ENCODE measurements at places on chromosomes 2 and 18.

DNA sequence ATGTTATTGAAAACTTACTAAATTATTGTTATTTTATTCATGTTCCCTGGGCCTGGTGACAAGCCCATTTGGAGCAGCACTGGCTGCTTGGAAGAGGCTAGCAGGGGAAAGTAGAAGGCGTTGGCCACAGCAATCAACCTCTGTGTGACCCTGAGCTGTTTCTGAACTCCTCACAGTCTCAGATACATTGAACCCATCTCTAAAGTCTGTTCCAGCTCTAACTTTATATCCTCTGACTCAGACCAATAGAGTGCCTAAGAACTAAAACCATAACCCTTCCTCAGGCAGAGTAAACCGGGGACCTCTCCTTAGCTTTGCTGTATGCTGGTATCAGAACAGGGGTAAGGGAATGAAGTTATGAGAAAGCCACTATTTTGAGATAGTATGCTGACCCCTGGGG lies 96.4 kb upstream of the NOL4 start:
- no peak for DNase-seq

DNA sequence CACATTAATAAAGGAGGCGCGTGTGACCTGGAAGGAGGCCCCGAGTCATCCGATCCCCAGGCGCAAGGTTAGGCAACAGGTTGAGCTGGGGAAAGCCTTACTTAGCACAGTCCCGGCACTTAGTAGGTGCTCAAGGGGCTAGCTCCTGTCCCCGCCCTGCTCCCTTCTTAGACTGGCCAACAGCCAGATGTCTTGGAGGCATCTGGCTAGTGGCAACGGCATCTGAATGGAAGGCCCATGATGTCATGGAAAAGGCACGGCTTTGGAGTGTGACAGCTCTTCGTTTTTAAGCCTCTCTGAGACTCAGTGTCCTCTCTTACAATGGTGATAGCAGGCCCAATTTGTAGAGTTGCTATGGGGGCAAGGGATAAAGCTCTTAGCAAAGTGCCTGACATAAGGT lies 258.3 kb downstream of the CYRIA start:
- no peak for DNase-seq

- no peak for DNase-seq
Observed at GRCh38 chr2:205747829-205748386, 65.6 kb downstream of the NRP2 start.

GRCh38 chr2:152349416-152349815 lies 14.4 kb downstream of the FMNL2 start:
- no peak for DNase-seq

DNA sequence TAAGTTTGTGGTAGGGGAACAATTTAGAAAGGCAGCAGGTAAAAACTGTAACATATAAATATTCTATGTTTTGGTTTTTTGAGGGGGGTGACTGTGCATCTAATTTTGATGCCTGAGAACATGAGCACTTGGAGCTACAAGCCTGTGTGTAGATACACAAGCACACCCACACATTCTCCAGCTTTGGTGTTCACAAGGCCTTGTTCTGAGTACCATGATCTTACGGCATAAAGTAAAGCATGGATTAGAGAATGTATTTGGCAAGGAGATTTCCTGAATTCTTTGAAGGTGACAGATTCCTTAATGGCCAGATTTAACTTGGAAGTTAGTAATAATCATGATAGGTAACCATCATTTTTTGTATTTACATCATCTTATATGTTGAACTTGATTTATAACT lies 42.7 kb downstream of the MAP3K20 start:
- no peak for DNase-seq

GRCh38 chr2:221310730-221311129 lies 261.4 kb downstream of the EPHA4 start:
- no peak for DNase-seq

- no peak for DNase-seq
Observed at GRCh38 chr2:240664622-240665021, 18.1 kb downstream of the AQP12B start.

- DNase-seq, result no peak
Observed at GRCh38 chr2:138703242-138703641, 76.9 kb downstream of the NXPH2 start.

DNA sequence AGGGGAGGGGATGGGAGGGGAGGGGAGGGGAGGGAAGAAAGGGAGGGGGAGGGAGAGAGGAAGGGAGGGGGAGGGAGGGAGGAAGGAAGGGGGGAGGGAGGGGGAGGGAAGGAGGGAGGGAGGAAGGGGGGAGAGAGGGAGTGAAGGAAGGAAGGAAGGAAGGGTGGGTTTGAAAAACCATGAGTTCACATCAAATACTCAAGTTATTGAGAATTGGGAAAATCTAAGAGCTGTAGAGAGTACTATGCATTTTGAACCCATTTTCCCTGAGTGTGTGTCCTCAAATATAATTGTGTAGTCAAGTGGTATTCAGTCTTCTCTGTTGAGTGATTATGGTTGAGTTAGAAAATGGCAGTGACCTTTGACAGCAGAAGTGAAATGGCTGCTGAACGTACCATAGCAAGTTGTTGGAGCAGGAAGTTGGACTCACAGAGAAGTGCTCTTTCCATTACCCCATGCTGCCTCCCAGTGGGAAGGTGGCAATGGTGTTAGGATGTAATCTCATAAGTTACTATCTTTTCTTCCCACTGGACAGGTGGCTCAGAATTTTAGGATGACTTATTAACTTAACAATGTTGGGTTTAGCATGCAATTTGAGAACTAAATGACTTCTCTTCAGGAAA lies 214.6 kb downstream of the SETBP1 start:
- DNase-seq, result peak; percentile 71

- no peak for DNase-seq
Observed at GRCh38 chr2:140880573-140880972, 1250.2 kb downstream of the LRP1B start.

DNA sequence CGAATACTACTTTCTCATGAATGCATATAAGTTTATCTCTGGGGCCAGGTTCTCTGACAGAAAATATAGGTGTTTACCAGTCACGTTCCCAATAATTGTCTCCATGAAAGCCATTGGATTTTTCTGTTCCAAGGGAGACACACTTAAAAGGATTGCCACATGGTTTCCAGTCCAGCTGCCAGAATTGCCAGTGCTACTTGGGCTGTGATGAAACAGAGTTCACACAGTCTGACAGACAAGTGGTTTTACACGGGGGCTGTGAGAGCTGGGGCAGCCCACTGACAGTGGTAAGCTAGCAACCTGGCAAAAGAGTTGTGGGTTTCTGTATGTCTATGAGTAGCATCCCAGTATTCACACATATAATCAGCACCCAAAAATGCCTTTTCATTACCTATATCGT lies 27.7 kb upstream of the ATRAID start:
- no peak for DNase-seq

DNA sequence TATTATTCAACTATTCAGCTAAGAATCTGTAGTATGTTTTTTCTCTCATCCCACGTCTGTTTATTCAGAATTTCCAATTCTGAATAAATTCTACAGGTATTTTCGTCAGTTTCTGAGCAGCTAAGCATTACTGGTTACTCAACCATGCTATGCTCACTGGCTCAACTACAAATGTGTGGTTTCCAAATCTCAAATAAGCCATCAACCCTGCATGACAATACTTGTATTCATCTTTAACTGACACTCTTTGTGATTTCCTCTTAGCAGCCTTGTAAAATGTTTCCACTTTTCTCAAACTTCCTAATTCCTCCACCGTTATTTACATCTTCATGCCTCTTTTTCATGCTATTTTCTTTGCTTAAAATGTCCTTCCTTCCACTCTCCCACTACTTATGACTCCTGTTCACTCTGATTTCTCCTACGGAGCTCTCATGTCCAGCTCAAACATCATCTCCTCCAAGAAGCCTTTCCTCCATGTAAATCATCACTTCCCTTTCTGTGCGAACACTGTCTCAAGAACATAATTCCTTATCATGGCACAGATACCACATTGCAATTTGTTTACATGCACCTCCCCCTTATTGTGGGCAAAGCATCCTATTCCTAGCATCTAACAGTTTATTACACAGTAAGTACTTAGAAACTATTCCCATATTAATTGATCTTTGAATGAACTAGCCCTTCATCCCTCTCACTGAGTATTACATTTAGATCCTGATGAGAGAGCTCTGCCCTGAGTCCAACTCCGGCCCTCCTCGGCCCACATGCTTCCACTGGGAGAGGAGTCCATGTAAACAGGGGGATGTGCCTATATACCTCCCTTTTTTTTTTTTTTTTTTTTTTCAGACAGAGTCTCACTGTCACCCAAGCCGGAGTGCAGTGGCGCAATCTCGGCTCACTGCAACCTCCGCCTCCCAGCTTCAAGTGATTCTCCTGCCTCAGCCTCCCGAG lies 10.5 kb downstream of the CCDC88A start:
- no peak for DNase-seq

DNA sequence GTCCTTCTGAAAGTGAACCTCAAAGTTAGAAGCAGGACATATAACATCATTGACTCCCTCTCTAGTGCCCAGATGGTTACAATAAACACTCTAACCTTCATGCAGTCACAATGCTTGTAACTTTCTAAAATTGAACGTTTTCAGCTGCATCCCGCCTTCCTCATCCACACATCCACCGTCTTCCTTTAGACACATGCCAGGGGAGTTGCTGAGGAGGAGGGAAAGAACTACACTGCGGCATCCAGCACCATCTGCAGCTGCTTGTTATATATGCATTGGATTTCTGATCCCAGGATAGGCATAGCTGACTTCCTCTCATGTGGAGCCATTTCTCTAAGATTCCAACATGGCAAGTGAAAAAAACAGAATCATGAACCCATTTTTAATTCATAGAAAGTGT lies 96.8 kb downstream of the FBXO15 start:
- DNase-seq, result no peak

DNA sequence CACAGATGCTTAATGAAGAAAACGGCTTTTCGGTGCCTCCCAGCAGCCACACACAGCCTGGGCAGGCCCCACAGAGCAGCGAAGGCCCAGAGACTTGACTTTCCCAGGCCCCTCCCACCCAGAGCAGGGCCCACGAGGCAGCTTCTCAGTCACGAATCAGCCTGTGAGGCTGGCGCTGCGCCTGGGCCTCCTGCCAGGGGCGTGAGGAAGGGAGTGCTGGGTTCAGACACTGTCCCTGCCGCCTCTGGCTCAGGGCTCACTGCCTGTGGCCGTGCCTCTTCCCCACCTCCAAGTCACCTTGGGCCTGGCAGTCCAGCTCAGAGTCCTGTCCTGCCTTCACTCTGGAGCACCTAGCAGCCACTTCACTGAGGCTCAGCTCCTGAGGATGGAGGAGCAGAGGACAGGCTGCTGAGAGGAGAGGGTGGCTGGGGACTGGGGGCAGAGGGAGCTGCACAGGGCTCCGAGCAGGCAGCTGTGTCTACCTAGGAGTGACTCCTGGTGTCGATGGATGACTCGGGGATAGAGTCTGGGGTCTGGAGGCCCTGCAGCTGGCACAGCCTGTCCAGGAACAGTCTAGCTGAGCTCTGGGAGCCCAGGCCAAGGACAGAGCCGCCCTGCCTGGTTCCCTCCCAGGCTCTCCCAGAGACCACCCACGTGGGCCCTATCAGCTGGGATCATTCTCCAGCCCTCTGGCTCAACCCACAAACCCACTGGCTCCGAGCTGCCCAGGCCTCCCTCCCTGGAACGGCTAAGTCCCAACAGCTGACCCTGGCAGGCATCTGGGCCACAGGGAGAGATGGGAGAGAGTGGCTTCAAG lies 36.4 kb upstream of the FOSL2 start:
- peak; percentile 45 for DNase-seq

- DNase-seq, result no peak
Observed at GRCh38 chr2:191706791-191707190, 28.9 kb downstream of the NABP1 start.

DNA sequence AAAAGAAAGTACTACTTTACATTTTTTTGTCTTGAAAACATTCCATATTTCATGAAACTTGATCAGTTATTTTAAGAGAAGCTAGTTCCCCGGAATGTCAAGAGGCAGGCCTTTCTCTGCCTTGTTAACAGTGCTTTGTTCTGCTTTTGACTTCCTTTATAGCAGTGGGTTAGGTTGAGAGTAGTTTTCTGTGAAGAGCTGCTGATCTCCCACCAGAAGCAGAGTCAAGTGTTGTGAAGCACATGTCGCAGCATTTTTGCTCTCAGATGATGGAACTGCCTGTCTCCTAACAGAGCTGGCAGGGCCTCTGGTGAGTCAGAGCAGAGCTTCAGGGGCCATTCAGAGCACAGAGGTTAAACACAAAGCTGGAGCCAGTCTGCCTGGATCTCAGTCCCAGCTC lies 871.8 kb downstream of the SLC4A3 start:
- no peak for DNase-seq

- DNase-seq, result no peak
Observed at GRCh38 chr2:71643674-71644357, 190.5 kb downstream of the DYSF start.
